Cardiac fibroblast (primary cell): ENCODE measurements at places on chromosomes 16 and 17.

DNA sequence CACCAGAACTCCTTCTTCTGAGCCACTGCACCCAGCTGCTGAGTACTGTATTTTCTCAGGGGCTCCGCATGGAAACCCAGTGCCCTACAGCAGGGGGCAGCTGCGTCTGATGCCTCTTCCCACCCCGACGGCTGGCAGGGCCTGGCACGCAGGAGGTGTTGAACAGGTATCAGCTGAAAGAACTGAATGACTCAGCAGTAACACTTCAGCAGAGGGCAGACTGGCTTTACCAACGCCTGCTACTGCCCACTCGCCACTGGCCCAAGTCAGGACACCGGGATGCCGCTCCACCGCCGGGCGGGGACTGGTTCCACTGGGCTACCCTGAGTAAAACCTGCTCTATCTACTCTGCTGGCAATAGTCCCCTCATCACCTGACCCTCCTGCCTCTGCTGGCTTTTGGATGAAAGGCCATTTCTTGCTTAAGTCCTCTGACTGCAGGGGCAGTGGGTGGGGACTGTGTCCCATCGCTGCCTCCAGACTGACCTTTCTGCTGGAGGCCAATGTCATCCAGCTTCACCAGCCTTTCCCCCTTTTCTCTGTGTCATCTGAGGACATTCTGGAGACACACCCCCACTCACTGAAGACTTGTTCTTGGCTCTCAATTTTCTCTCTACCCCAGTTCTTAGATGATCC lies 100.4 kb upstream of the FA2H start:
- DNase-seq: no peak

DNA sequence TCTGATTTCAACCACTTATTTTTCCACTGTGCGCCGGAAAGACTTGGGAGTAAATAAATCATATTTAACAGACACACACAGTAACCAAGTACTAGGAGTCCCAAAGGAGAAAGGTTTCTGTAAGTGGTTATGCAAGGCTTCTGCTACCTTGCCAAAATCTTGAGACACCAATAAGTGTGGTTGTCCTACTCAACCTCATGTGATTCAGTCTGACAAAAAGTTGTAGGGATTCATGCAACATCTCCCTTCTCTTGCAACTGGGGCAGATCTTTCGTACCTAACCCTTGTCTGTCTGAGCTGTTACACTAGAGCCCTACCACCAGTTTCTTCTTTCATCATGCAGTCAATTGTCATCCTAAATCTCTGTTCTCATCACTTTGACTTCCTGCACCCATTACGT lies 69.9 kb upstream of the NUDT7 start:
- DNase-seq: no peak

- DNase-seq: no peak
Observed at GRCh38 chr16:15726715-15727114, 76.7 kb downstream of the NDE1 start.

DNA sequence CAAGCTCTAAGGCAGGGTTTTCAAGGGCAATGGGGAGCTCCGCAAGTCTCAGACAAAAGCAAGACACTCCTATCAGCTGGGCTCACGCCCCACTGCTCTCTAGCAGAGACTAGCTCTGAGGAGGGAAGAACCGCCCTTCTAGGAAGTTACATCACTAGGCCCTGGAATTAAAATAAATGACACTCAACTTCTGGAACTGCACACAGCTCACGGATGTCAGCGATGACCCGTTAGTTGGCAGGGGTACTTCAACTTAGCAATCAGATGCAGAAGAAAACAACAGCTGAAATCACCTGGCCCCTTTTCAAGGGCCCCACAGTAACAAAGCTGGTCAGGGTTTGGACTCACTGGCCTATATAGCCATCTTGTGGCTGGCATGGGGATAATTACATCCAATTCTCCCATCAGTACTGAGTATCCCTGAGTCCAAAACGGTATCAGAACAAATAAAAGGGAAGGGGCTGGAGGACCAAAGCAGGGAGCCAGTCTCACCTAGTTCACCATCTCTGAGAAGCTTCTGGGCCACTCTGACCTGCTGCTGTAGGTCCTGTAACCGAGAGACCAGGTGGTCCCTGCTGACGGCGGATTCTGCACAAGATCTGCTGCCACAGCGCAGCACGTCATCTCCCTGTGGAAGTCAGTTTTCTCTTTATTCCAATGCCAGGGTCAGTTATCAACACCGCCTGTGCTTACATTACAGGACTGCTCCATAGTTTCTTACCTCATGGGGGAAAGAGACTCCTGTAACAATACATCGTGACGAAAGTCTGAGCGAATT lies 22.2 kb downstream of the SERPINF1 start:
- peak; percentile 97 for DNase-seq

- no peak for DNase-seq
Observed at GRCh38 chr17:64337676-64338075, 53.0 kb downstream of the PECAM1 start.

GRCh38 chr16:89352091-89352681 lies 134.7 kb downstream of the ZNF778 start:
- no peak for DNase-seq
